ENCODE measurements at places on chromosomes 4 and X.
A peak's percentile ranks its signal among the peaks of the same experiment; 100 is the strongest.

GRCh38 chr4:124389591-124389990, 322.9 kb downstream of the ANKRD50 start:
- no peak for DNase-seq

GRCh38 chr4:122687531-122688061, 44.9 kb upstream of the BBS12 start:
- no peak for DNase-seq

GRCh38 chrX:35728481-35728880, 69.7 kb upstream of the MAGEB16 start:
- DNase-seq = no peak

DNA sequence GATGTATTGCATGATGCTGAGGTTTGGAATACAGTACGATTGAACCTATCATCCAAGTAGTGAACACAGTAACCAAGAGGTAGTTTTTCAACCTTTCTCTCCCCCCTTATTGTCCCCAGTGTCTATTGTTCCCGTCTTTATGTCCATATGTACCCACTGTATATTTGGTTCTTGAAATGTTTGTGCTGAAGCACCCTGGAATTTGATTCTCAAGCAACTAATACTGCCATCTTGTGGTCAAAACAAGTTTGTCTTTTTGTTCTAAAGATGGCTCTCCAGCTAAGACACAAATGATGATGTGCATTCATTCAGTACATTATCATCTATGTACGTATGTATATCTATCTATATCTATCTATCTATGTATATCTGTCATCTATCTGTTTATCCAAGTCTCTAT, 33.5 kb upstream of the DCX start:
- DNase-seq = no peak

DNA sequence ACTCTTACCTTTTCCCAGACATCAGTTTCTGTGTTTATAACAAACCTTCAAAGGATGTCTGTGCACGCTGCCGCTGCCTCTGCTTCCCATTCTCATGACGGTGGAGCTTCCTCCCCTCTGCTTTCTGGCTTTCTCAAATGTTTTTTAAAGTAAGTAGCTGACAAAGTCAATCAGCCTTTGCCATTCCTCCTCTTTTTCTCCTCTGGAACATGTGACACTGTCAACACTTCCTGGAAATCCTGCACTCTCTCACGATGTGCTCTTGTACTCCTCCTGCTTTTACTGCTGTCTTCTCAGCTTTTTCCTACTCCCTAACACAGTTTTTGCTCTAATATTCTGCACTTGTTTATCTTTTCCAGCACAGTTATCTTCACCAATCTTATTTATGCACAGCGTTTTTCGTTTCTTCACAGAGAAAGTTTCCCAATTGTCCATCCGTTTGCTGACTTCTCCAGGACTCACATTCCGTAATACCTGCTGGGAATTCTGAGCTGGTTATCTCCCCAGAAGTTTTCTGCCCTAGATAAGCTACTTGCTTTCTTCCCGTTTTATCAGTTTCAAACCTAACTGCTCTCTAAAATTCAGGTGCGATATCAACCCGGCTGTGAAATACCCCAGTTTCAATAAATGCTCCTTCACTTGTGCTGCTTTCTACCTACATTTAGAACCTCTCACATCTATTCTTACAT, 465.6 kb upstream of the AGA start:
- DNase-seq = no peak

- no peak for DNase-seq
Measured at GRCh38 chr4:41600243-41600912, 62.4 kb downstream of the LIMCH1 start.

GRCh38 chr4:159946983-159947615, 844.2 kb downstream of the RAPGEF2 start:
- no peak for DNase-seq

- no peak for DNase-seq
Measured at GRCh38 chr4:168336837-168337549, 18.4 kb upstream of the DDX60 start.

GRCh38 chr4:99808260-99808857, 8.3 kb upstream of the DAPP1 start:
- DNase-seq = peak; percentile 47

- no peak for DNase-seq
Measured at GRCh38 chrX:16671005-16671404, 21.0 kb downstream of the S100G start.

DNA sequence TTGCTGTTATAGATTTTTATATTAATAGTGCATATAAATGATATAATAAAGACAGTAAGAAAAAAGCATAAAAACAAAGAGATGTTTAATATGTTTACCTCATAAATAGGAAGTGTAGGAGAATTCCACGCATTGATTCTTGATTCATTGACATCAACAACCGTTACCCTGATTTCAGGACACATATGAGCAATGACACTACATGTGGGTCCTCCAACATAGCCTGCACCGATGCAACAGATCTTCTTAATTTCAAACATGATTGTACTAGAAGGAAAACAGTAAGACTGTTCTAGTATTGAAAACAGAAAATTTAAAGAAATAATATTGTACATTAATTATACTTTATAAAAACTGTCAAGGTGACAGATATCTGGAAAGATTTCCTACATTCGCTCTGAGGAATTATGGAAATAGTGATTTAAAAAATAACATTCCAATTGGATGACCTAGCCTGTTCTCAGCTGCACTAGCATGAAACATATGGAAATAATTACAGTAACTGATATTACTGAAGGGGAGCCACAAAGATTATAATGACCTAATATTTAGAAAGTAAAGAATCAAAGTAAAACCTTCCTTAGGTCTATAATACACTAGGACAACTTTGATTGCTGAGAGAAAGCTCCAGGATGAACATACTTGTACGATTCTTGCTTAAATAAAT, 5.9 kb downstream of the UGDH start:
- DNase-seq = no peak

DNA sequence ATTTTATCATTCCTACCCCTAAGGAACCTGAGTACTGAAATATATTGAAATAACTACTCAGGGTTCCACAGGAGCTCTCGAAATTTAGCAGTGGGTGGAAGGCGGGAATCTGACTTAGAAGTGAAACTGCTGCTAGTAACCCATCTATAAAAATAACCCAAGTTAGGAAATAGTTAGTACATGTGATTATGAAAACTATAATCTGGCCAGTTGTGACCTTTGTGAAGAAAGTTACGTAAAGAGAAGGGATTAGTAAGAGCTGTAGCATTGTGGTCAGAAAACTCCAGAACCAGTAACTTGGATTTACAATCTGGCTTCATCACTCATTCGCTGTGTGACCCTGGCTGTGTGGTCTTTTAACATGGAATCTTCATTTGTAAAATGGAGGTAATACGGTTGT, 175.5 kb downstream of the RAPGEF2 start:
- no peak for DNase-seq

GRCh38 chr4:55561889-55562288, 15.2 kb upstream of the CLOCK start:
- no peak for DNase-seq

- no peak for DNase-seq
Measured at GRCh38 chrX:27619459-27619858, 29.3 kb downstream of the DCAF8L2 start.

- DNase-seq = no peak
Measured at GRCh38 chrX:85996555-85996954, 50.8 kb downstream of the CHM start.

DNA sequence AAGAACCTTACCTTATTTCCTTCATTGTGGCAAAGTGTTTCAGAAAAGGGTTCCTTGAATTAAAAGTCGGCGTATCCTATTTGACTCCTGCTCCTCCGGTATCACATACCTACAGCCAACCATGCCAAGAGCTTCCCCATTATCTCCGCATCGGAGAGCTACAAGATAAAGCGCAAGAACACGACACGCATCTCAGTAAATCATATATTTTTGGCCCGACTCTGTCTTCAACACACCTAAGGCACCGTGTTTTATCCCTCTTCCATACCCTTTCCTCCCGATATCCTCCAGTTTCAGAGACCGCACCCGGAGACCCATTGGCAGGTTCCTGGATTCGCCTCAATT, 497 bp upstream of the THAP9 start:
- DNase-seq = no peak

GRCh38 chr4:174147863-174148262, 135.6 kb downstream of the FBXO8 start:
- DNase-seq = no peak

DNA sequence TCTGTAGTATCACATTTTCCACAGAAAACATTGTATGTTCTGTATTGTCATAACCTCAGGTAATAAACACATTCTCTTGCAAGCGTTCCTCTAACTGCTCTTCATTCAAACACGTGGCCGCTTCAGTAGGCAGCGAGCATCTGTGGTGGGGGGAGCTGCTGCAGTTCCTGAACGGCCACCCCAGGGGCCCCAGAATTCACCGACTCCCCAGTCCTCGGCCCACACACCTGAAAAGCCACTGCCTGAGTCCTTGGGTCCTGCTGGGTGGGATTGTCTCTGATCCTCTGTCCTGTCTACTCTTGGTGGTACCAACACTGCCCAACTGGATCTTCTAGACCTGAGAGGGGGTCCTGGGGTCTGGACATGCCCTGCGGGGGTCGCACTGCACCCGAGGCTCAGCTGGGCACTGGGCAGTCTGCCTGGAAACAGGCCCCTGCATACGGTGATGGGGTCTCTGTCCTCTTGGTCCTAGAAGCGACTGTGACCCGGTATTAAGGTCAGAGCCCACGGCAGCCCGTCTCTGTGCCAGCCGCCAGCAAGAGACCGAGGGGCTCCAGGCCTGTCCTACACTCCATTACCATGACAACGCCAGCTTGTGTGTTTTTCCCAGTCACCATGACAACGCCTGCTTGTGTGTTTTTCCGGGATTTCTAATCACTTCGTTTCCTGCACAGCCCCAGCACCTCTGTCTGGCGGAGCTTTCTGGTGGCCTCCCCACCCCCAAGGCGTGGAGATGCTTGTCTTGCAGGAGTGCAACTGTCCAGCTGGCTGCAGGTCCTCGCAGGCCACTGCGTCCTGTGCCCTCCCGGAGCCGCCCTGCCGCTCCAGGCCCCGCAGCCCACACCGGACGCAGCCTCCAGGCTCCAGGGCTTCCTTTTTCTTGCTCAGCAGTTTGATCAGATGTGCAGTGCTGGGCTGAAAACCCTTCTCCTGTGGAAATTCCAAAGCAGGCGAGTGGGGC, 16.0 kb downstream of the CTBP1 start:
- DNase-seq = no peak

DNA sequence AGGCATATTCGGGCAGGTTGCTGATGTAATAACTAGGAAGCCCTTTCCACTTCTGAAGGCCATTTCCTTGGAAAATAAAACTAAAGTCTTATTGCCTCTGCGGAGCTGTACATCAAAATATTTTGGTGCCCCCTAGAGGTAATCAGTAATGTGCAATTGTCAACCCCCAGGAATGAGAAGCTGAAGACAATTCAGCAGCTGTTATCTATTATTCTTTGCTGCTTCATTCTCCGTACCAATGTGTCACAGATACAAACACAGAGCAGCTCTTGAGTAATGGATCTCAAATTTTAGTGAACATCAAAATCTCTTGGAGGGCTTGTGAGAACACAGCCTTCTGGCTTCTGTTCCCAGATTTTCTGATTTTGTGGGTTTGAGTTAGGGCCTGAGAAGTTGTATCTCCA, 3.5 kb upstream of the SLIT2 start:
- no peak for DNase-seq

DNA sequence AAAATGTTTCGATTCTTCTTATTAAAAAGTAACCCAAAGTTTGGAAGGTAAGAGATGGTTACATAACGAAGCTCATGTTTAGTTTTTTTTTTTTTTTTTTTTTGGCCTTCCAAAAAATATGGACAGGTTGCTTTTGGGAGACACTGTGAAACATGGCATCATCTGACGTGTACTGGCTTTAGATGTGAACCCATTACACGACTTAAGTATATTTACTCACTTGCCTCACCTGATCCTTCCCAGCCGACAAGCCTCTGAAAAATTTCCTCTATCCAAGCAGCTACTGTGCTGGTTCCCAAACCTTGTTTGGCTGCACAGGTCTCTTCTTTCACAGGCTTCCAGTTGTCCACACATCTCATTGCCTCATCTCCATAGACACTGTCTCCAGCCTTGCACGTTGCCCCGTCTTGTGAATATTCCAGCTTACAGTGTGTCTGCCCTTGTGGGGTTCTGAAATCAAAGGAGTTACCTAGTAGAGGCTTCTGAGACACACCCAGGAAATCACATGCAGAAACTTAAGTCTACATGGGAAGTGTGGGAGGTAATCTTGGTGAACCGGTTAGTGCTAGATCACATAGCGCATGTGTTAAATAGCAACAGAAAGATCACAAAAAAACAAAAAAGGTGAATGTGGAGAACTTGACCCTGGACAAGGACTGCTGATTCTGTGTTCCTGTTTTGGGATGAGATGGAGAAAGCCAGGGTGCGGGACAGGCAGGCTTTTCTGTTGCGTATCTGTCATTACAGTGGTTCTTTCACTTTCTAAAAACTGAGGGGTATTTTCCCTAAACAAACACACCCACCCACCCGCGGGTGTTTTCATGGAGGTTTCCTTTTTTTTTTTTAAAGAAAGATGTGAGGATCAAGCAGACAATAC, 328.6 kb downstream of the ARHGAP10 start:
- DNase-seq = no peak

DNA sequence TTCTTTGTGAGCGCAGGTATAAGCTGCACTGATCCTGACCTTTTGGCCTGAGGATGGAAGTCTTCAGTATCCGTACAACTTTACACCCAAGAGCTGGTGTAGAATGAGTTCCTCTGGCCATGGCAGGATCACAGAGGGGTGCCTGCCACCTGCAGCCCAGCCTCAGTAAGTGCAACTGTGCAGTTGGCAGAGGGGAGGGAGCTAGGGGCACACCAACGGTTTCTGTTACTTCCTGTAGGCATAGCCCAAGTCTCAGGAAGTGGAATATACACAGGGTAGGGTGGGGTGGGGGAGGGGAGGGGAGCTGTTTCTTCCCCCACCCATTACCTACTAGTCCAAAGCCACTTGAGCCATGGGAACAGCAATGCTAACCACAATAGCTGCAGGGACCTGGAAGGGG, 85.4 kb upstream of the GBA3 start:
- no peak for DNase-seq

- DNase-seq = no peak
Measured at GRCh38 chr4:93842601-93843252, 14.2 kb downstream of the ATOH1 start.

GRCh38 chrX:79259073-79259689, 108.0 kb downstream of the ITM2A start:
- peak; percentile 12 for DNase-seq

All from stimulated activated CD8-positive, alpha-beta memory T cell treated with anti-CD3 and anti-CD28 coated beads, Interleukin-4, amount 100 ng/mL, for 4 hours (primary cell).